ENCODE measurements at places on chromosomes 3 and 15. TPM values are rescaled to one million over a fixed set of nuclear protein-coding genes. Genes with fewer than 3 reads are reported as not detected.

The OPA1 gene
- total RNA-seq, result 64.5 TPM

The TERC gene
- total RNA-seq, result 2.7 TPM

The LINGO1 gene
- total RNA-seq, result not detected

The NR2E3 gene
- total RNA-seq, result not detected

The HDGFL3 gene
- 16.3 TPM for total RNA-seq

The SQOR gene
- 92.6 TPM for total RNA-seq

The ROPN1 gene
- not detected for total RNA-seq

The C15orf62 gene
- 1.4 TPM for total RNA-seq

The CACNA1D gene
- total RNA-seq, result 4.5 TPM

The RBP2 gene
- not detected for total RNA-seq

The CHL1 gene
- total RNA-seq, result not detected

The B2M gene
- 6,268 TPM for total RNA-seq

The ZBTB47 gene
- 0.11 TPM for total RNA-seq

The DHFR2 gene
- 10.7 TPM for total RNA-seq

The IL20RB gene
- total RNA-seq, result 1.2 TPM

The RAD51 gene
- total RNA-seq, result 64.7 TPM

The SLC12A1 gene
- total RNA-seq, result not detected

The ADPGK gene
- total RNA-seq, result 79.9 TPM

The ADCY5 gene
- total RNA-seq, result not detected

The BNC1 gene
- not detected for total RNA-seq

The MESP2 gene
- total RNA-seq, result not detected

The PHC3 gene
- 56.0 TPM for total RNA-seq

The DNAJA4 gene
- total RNA-seq, result 39.2 TPM

The USP19 gene
- 61.2 TPM for total RNA-seq

The CORO2B gene
- not detected for total RNA-seq

The WDR49 gene
- 0.30 TPM for total RNA-seq

The SPTSSB gene
- total RNA-seq, result not detected

The C3orf20 gene
- 0.20 TPM for total RNA-seq

The FGD5 gene
- not detected for total RNA-seq

The BUB1B gene
- total RNA-seq, result 74.6 TPM

The ELL3 gene
- total RNA-seq, result 1.4 TPM

The CKMT1A gene
- total RNA-seq, result not detected

The ZCWPW2 gene
- total RNA-seq, result 0.18 TPM

The BCHE gene
- not detected for total RNA-seq

The ATP13A4 gene
- total RNA-seq, result 2.7 TPM

The CISH gene
- 386 TPM for total RNA-seq

The ANP32A gene
- 236 TPM for total RNA-seq

All from T-helper 2 cell treated with Interferon-gamma antibody and Interleukin-4, amounts not matched to agents 100 ng/mL and 5 ng/mL, for 36 hours (primary cell).